Stimulated activated CD4-positive, alpha-beta T cell treated with anti-CD3 and anti-CD28 coated beads, Interleukin-4, amount 100 ng/mL, for 24 hours (primary cell): ENCODE measurements at places on chromosomes 3 and 15.

GRCh38 chr3:57688291-57688690, 4.6 kb downstream of the DENND6A start:
- DNase-seq: no peak

DNA sequence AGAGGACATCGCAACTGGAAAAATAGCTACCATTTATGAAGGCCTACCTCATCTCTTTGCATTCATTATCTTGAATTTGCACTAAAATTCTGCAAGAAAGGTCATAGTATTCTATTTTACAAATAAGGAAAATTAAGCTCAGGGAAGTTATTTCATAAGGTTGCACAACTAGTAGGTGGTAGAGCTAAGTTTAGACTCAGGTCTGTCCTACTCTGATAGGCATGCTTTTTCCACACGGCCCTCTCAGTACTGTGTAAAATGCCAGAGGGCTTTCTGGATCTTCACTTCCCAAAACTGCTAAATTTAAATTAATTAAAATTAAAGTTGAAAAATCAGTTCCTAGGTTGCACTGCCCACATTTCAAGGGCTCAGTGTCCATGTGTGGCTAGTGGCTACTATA, 18.3 kb downstream of the MAP2K1 start:
- no peak for DNase-seq

GRCh38 chr3:53416530-53416929, 69.2 kb upstream of the DCP1A start:
- DNase-seq: no peak

DNA sequence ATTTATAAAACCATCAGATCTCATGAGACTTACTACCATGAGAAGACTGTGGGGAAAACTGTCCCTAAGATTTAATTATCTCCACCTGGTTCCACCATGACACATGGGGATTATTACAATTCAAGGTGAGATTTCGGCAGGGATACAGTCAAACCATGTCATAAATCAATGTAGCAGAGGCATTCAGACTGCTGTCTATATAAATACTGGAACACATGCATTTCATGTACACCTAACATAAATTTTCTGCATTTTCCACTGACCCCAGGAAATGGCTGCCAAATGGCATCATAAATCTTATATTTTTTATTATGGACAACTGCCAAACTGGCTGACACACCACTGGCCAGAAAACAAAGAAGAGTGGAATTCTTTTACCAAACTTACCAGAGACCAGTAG, 755.1 kb upstream of the EPHA6 start:
- no peak for DNase-seq

DNA sequence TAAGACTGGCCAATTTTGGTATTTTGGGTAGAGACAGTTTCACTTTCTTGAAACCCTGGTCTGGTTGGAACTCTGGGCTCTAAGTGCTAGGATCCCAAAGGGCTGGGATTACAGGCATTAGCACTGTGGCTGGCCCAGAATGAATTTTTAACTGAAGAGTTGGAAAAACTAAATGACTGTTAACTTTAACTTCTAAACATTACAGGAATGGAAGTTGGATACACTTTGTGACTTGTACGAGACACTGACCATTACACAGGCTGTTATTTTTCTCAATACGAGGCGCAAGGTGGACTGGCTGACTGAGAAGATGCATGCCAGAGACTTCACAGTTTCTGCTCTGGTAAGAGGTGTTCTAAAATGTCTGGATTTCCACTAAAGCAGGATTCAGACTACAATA, 3.5 kb downstream of the EIF4A2 start:
- no peak for DNase-seq

GRCh38 chr15:92161039-92161670, 232.5 kb upstream of the ST8SIA2 start:
- no peak for DNase-seq

DNA sequence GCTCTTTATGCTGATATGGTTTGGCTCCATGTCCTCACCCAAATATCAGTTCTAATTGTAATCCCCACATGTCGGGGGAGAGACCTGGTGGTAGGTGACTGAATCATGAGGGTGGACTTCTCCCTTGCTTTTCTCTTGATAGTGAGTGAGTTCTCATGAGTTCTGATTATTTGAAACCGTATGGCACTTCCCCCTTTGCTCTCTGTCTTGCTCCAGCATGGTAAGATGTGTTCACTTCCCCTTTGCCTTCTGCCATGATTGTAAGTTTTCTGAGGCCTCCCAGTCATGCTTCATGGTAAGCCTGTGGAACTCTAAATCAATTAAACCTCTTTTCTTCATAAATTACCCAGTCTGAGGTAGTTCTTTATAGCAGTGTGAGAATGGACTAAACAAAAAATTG, 107.6 kb downstream of the IMPG2 start:
- DNase-seq: no peak

GRCh38 chr3:61250784-61251173, 473 bp downstream of the FHIT start:
- DNase-seq: peak; percentile 16

GRCh38 chr3:149968216-149968615, 2.5 kb downstream of the PFN2 start:
- no peak for DNase-seq

DNA sequence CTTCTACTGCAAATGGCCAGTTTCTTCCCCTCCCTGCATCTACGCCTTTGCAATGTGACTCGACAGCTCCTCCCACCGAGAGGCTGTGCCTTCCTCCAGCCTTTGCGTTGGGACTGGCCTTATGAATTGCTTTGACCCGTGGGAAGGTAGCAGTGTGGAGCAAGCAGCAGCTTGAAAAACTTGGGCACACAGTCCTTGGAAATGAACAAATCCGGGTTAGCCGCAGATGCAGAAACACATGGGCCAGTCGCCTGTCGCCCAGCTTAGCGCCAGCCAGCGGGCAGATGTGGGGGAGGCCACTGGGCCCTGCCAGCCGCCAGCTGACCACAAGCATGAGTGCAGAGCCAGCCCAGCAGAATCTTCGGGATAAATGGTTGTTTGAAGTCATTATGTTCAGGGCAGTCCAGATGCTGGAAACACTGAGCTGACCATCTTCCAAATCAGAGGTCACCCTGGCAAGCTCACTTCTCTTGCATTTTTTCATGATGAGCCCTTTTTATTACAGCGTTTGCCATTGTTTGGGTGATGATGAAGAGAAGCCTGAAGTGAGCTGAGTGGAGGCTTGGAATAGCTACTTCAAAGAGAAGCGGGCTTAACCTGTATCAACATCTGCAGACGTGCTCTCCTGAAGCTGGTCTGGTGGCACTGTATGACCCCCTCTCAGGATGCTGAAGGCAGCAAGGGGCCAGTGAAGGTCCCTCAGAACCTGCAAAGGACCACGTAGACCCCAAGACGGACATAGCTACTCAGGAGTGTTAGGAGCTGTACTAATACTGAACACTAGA, 9.8 kb downstream of the SELENOS start:
- no peak for DNase-seq

DNA sequence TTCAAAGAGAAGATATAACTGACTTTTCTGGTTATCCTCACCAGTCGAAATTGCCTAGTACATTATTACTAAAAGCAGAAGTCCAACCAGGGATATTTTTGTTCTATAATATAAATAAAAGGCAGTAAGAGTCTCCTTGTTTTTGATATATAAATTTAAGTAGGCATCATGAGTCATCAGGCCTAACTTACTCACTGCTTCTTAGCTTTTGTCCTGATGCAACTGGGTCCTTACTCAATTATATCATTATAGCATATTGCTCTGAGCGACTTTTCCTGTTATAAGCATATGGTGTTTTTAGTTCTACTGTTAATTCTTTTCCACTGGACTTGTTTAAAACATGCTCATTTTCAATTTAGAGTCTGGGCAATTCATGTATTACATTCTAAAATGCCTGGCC, 910.1 kb downstream of the MCTP2 start:
- DNase-seq: no peak

GRCh38 chr3:69791919-69792399, 52.7 kb downstream of the MITF start:
- no peak for DNase-seq
